CD4-positive, alpha-beta T cell treated with Interleukin-4 for 4 hours (primary cell): ENCODE measurements at places on chromosomes 13 and 19.

GRCh38 chr19:39207293-39207836 lies 3.3 kb upstream of the SYCN start:
- no peak for DNase-seq

DNA sequence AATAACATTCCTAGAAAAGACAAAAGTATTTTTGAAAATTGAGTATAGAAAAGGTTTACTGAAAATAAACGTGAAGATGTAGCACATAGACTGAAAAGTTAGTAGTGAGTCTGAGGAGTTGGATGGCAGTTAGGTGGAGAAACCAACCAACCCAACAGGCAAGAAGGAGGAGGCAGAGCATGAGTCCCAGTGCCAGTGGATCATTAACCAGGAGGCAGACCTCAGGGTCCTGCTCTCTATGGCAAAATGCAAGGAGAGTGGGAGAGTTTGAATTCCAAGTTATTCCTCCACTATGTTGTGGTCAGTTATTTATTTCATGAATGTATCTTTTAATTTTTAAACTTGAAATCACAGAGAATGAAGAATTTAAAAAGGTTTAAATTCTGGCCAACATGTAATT lies 446.4 kb downstream of the GPC6 start:
- no peak for DNase-seq

- DNase-seq = no peak
Observed at GRCh38 chr13:114097212-114097892, 35.1 kb downstream of the RASA3 start.

- no peak for DNase-seq
Observed at GRCh38 chr13:94433055-94433961, 46.2 kb downstream of the DCT start.

GRCh38 chr19:10625003-10625761 lies at the start of gene SLC44A2:
Gene SLC44A2, plus strand, starts transcription at chr19:10625553. Its CDS starts 81 bp downstream, at chr19:10625634.
- DNase-seq = no peak

DNA sequence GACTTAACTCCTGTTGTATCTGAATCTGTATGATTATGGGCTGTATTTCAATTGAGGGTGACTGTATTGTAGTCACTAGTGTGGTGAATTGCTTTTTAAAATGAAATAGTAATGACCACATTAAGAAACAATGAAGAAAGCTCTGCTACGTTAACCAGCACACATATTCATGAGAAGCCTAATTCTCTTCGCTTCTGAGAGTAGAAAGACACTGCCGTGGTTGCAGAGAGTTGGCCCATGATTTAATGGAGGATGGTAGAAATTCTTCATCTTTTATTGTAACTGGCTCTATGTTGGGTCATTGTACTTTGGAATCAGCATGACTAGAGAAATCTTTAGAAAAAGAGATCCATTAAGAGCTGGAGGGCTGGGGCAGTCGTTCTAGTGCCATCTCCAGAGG lies 451.5 kb downstream of the PCDH17 start:
- DNase-seq = no peak

DNA sequence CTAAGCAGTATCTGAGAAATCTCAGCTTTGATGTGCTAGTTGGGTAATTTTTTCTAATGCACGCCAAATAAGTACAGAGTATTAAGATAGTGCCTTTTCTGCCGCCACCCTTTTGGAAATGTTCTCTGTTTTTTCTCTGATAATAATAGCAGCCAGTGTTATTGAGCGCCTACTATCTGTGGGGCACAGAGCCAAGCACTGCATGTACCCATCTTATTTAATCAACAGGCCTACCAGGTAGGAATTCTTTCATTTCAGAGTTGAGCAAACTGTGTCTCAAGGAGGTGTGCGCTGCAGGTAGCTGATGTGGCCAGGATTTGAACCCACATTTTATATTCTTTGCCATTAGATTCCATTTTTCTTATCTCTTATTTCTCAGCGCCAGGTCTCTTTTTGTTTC lies 1.4 kb downstream of the EPN1 start:
- DNase-seq = no peak

DNA sequence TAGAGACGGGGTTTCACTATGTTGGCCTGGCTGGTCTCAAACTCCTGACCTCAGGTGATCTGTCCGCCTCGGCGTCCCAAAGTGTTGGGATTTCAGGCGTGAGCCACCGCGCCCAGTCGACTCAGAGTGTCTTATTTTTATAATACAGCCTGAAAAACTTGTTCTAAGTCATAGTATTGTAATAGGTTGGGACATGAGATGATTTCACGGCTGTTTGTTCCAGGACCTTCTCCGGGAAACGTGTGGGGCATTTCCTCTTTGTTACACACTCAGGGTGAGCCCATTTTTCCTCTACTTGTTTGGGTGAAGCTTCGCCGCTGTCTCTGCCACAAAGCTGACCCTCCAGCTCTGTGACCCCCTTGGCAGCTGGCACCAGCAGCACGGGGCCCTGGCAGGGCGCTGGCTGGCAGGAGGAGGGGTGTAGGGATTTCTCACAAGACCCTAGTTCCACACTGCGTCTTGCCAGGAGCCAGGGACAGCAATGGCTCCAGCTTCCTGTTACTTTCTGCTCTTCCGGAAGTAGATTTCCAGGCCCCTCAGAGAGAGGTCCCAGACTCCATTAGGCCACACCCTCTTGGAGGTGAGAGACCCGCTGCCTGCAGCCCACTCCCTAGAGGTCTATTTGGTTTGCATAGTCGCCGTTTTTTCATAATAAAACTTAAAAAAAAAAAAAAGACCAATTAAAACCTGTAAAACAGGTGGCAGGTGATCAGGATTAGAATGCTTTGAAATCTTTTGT lies 15.6 kb downstream of the FGF21 start:
- DNase-seq = no peak

DNA sequence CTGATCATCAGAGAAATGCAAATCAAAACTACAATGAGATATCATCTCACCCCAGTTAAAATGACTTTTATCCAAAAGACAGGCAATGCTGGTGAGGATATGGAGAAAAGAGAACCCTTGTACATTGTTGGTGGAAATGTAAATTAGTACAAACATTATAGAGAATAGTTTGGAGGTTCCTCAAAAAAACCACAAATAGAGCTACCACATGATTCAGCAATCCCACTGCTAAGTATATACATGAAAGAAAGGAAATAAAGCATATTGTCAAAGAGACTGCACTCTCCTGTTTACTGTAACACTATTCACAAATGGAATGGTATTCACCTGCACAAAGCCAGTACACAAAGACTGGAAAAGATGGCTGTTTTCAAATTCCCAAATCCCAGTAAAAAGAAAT lies 1233.7 kb downstream of the PCDH17 start:
- no peak for DNase-seq

DNA sequence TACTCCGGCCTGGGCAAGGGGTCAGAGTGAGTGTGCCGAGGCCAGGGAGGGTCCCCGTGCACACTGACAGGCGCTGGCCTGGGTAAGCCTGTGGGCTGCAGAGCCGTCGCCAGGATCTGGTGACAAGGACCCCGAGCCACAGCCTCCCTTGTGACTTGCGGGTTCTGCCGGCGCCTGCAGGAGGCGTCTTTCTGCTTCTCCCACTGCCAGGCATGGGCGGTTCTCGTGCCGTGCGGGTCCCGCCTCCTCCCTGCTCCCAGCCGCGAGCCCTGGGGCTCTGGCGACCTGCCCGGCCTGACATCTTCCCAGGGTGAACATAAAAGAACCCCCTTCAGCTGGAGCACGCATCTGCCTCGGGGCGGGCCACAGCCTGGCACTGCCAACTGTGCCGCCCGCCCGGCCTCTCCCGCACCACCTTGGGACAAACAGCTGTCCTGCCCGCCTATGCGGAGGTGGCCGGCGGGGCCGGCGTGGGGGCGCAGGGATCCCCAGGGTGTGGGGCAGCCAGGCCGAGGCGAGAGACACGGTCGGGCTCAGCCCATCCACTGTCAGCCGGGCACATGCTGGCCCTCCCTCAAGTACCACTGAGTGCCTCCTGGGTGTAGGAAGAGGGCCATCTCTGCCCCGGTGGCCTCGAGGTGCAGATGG lies 1.5 kb upstream of the HCN2 start:
- DNase-seq = peak; percentile 52

DNA sequence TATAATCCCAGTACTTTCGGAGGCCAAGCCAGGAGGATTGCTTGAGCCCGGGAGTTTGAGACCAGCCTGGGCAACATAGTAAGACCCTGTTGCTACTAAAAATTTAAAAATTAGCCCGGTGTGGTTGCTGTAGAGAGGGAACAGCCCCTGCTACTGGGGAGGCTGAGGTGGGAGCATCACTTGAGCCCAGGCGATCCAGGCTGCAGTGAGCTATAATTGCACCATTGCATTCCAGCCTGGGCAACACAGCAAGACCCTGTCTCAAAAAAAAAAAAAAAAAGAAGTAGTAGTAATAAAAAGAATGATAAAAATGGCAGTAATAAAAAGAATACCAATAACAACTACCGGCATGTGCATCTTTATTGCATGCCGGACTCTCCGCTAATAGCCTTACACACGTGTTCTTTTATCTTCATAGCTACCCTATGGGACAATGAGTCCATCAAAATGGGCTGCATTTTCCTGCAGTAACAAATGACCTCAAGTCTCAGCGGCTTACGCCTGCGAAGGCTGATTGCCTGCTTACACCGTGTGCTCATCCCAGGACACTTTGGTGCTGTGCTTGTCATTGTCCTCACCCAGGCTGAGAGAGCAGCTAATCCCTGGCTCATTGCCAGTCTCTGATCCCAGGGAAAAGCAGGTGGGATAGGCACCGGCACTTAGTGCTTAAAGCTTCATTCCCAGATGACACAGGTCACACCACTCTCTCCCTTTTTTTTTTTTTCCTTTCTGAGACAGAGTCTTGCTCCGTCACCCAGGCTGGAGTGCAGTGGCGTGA lies 14.4 kb upstream of the SYCN start:
- no peak for DNase-seq

DNA sequence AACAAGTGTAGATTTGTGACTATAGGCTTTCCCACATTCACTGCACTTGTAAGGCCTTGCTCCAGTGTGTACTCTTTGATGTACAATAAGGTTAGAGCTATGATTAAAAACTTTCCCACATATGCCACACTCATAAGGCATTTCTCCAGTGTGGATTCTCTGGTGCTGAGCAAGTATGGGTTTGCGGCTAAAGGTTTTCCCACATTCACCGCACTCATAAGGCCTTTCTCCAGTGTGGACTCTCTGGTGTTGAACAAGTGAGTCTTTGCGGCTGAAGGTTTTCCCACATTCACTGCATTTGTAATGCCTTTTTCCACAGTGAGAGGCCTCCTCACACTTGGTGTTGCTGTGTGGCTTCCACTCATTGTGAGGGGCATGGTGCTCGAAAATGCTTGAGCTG lies 3.7 kb downstream of the ZNF772 start:
- DNase-seq = no peak

DNA sequence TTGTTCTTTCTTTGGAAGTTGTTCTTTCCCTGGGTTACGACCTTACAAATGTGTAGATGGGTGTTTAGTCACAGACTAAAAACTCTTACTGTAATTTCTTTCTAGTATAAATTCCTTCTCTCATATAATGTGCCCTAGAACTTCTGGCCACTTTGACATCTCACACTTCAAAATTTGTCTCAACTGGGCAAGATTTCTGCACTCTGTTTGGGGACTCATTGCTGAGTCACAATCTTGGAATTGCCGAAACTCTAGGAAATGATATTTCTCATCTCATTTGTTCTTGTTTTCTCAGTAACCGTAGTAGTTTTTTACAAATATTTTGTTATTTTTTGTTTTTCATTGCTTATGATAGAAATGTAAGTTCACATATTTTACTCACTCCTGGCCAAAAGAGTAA lies 2523.2 kb upstream of the PCDH20 start:
- DNase-seq = no peak

- no peak for DNase-seq
Observed at GRCh38 chr13:111178402-111178801, 63.3 kb downstream of the ARHGEF7 start.

DNA sequence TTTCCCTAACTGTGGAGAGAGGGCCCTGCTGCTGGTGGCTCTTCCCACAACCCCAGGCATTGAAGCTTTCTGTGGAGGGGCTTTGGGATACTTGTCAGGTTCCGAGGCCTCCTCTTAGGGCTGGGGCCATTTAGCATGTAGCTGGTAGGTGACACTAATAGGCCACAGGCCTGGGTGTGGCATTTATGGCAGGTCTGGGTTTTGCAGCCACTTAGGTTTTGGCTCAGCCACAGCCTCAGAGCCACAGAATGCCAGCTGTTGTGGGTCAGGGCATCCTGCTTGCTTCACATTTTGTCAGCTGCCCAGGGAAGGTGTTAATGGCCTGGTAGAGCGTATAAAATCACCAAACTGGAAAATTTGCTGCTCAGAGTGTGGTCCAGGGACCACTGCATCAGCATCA lies 15.7 kb downstream of the FAM124A start:
- DNase-seq = no peak

- DNase-seq = no peak
Observed at GRCh38 chr13:21742096-21742495, 71.2 kb downstream of the FGF9 start.

DNA sequence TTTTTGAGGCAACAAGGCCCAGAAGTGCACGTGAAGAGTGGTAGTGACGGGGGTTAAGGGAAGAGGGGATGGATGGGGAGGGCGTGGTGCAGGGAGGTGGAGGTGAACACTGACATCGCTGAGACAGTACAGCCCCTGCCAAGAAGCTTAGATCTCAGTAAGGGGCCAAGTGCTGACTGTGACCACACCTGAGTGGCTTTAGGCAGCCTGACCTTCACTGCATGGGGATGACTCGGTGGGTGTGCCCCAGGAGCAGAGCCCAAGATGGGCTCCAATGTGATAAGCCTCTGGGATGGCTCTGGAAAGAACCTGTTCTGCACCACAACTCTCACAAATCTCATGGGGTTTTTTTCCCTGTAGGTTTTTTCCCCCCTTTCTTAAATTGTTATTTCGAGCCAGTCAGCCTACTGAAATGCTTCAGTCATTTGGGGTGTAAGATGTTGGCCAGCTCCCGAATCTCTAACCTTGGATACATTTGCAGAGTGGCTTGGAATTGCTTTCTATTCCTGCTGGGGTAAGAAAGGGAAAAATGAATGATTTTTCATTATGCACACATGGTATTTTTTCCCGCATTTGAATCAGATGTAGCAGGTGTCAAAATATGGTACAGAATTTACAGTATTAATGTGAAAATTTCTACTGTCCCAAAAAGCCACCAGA lies 165.0 kb downstream of the TM9SF2 start:
- no peak for DNase-seq

DNA sequence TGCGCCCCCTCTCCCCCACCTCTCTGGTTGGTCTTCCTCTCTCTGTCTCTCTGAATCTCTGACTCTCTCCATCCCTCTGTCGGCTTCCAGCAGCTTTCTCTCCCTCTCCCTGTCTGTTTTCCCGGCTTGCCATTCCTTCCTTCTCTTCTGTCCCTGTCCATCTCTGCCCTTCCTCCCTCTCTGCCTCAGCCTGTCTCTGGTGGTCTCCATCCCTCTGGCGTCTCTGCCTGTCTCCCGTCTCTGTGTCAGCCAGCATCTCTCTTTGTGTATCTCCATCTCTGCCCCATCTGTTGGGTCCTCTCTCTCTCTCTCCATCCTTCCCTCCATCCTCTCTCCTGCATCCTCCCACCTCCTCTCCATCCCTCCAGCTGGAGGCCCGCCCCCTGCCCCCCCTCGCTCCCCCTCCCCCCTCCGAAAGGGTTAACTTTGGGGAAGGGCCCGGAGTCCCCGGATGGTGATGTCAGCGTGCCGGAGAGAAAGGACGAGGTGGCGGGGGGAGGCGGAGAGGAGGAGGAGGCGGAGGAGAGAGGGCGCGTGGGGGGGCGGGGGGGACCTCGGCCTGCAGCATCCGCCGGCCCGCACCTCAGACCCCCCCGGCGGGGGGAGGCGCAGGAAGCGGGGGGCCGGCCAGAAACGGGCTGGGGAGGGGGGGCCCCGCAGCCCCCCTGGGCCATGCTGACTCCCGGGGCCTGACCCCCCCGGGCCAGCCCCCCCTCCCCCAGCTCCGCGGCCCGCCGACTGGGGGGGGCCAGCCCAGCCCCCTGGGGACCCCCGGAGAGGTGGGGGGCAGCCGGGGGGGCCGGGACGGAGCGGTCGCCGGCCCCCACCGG lies at the start of gene BRSK1:
Gene BRSK1, plus strand, starts transcription at position 450 of the 830 bp plus-strand sequence. CDS start 446 bp downstream, outside the sequence.
- peak; percentile 28 for DNase-seq
